HEK293T (cell line): ENCODE measurements at places on chromosomes 6 and 20.

DNA sequence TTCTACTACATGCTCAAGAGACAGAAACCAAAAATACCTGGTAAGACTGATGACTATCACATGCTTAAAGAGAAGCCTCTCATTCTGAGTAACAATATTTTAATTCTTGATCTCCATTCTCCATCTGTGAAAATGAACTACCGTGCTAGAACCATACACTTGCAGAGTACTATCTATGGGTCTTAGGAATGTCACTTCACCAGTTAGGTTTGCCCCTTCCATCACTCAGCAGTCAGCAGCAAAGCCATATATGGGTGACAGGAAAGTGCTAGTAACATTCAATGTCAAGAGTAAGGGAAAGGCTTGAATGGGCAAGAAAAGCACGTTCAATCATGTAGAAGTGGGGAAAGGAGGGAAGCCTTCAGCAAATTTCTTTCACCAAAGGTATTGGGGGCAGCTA is 2.3 kb downstream of the DNAAF9 start:
- DNase-seq: no peak

- no peak for DNase-seq
These were observed 502 bp downstream of the DXO start for GRCh38 chr6:31971279-31971992.

DNA sequence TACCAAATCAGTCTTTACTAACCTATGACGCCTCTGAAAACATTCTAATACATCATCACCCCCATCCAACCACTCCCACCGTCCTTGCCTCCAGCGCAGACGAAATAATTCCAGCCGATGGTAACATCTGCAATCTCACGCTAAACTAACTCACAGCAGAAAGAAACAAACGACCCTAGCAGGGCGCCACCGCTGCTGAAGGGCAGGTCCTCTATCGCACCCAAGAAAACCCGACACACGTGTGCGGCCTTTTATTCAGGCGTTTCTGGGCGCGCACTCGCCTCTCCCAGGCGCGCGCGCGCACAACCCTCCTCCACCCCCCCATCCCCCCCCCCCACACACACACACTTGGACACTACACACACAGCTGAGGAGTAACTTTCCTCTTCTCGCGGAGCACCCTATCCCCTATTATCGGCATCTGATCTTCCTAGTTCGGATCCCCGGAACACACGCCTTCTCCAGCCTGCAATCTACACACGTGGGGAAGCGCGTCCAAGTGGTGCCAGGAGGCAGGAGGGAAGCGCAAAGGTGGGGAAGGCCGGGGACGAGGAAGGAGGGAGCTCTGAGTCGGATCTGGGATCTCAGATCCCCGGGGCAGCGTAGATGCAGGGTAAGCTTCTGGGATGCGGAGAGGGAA is 1.4 kb downstream of the GFOD1 start:
- DNase-seq: peak; percentile 55

- DNase-seq: no peak
These were observed 568.5 kb upstream of the ID4 start for GRCh38 chr6:19268718-19269117.

DNA sequence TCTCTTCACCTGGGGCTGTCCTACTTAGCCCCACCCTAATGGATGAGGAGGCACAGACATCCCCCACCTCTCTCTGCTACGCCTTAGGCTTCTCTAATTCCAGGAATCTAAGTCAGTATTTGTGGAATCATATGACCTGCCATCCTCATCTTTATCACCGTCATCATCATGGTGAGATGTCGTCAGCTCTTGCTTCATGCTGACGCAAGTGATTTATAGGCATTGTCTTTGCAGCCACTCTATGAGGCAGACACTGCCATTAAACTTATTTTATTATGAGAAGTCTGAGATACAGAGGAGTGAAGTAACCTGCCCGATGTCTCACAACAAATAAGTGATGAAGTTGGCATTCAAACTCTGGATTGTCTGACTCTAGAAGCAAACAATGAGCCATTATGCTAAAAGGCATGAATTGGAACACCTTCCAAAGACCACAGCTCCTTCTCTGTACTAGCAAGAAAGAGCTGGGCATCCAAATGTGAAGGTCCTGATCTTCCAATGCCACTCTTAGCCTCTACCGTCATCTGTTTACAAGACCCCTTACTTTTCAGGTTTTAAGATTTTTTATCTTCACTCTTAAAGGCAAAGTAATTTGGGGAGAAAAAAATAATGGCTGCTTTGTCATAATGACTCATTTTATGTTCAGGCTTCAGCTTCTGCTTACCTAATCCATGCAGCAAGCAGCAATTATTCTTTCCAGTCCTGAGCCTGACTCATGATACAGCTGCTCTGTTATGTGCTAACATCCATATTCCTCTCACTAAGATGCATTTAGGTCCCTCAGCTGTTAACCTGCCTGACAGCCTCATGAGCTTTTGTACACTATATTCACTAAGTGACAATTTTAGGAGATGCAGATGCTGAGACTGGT is 113.7 kb upstream of the BCLAF1 start:
- DNase-seq: peak; percentile 31

DNA sequence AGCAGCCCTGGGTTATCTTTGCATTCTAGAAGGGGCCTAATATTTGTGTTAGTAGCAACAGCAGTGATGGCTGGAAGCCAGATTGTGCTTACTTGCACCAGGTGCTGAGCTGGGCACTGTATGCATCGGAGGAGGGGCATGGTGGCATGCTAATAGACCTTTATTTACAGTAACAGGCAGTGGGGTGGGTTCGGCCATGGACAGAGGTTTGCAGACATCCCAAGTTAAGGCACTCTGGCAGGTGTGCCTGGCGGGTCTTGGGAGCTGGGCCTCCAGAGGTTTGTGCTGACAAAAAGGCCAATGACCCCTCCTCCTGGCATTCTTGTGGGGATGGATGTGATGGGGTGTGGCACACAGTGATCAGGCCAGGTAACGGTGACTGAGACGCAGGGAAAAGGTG is 39.0 kb upstream of the CD93 start:
- DNase-seq: no peak

DNA sequence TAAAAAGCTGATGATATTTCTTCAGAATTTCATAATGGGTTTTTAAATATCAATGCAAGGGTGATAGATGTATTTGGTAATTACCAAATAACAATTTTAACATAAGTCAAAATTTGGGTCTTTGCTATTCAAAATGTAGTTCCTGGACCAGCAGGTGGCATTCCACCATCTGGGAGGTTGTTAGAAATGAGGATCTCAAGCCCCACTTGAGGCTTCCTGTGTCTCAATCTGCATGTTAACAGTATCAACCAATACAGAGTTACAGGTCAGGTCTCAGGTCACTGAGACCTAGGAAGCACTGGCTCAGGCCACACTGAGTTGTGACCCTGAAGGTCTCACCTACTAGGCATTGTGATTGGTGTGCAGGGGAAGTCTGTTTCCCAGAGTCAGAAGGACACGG is 57.2 kb upstream of the MTRF1L start:
- no peak for DNase-seq

- no peak for DNase-seq
These were observed 69.6 kb upstream of the ADGRF1 start for GRCh38 chr6:47111685-47112084.

DNA sequence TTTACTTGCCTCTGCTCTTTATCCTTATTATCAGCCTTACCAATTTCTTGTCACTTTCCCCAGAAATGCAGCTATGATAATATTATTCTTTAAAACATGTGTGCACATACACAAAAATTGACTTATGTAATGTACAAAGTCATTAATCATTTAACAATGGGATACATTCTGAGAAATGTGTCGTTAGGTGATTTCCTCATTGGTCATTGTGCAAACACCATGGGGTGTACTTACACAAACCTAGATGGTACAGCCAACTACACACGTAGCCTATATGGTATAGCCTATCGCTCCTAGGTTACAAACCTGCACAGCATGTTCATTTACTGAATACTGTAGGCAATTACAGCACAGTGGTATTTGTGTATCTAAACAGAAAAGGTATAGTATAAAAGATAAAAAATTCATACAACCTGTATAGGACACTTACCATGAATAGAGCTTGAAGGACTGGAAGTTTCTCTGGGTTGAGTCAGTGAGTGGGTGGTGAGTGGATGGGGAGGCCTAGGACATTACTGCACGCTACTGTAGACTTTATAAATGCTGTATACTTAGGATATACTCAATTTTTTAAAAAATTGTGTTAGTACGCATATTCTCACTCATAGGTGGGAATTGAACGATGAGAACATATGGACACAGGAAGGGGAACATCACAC is 56.9 kb downstream of the HIVEP1 start:
- no peak for DNase-seq

DNA sequence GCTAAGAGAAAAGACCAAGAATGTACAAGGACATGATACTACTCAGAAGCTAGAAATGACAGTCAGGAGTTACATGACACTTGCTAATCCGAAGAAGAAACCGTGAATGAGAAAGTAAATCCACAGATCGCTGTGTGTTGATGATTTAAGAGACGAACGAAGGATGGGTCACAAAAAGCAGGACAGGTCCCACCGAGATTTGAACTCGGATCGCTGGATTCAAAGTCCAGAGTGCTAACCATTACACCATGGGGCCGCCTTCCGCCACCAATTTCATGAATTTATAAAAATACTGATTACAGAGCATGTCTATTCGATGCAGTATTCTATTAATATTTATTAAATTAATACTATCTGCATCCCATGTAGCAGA is 54.0 kb upstream of the BTN3A2 start:
- no peak for DNase-seq

DNA sequence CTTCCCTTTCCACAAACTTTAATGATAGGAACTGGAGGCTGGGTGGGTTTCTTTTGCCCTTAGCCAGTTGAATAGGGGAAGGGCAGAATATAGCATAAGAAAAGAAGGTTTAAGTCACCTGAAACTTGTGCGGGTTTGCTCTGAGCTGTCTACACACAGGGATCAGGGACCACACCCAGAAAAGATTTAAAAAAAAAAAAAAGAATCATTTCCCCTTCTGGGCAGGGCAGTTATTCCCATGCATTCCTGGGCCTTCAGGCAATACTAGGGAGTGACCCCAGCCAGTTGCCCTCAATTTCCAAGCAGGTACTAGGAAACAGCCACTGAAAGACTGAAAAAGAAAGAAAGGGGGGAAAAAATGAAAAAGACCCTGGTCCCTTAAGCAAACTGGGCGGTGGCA is 39.6 kb upstream of the HDAC2 start:
- DNase-seq: no peak

DNA sequence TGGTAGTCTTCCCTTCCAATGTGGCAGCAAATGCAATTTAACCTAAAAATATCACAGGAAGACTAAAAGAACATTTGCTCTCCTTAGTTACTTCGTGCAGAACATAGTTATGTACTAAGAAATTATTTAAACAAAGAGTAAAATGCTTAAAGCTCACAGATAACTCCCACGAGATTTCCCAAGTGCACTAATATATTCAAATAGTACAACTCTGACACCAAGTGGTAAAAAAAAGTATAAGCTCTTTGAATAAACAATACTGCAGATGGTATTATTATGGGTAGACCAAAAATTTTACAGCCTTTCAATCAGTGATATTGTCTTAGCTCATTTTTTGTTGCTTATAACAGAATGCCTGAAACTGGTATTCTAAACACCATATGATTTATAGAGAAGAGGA is 52.8 kb upstream of the FILIP1 start:
- no peak for DNase-seq

DNA sequence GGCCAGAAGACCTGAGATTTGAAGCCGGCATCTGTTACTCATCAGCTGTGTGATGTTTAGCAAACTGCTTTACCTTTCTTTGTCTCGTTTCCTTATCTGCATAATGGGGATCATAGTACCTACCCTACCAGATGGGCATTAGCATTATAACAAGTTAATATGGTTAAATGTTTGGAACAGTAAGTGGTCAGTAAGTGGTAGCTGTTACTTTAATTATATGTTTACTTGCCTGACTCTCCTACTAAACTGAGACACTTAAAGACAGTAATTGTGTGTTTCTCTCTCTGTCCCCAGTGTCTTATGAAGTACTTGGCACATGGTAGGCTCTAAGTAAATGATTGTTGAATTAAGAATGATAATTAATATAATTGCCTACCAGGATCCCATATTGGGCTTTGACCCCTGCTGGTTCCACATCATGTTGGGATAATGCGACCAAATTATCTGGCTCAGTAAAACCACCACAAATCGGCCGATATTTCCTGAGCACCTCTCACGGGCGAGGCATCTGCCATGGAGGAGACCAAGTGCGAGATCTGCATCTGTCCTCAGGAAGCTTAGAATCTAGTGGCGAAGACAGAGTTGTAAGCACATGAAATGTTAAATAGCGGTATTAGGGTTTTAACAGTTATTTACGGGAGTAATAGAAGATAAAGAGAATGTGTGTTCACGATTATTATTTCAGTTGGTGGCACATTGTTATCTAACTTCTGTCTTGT is 31.4 kb downstream of the PTK7 start:
- DNase-seq: no peak

DNA sequence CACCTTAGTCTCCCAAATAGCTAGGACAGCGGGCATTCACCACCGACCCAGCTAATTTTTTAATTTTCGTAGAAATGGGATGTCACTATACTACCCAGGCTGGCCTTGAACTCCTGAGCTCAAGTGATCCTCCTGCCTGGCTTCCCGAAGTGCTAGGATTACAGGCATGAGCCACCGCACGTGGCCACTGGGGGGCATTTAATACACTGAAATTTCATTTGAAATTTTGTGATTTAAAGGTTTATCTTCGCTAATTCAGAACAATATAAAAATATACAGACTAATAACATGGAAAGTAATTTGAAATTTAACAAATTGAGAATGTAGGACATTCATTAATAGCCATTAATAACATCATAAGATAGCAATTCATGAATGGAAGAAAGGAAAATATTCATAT is 20.5 kb upstream of the TBC1D32 start:
- DNase-seq: no peak

GRCh38 chr6:8194490-8194889 is 92.1 kb upstream of the EEF1E1 start:
- DNase-seq: no peak

- no peak for DNase-seq
These were observed 33.3 kb upstream of the SLC22A16 start for GRCh38 chr6:110509617-110510241.

DNA sequence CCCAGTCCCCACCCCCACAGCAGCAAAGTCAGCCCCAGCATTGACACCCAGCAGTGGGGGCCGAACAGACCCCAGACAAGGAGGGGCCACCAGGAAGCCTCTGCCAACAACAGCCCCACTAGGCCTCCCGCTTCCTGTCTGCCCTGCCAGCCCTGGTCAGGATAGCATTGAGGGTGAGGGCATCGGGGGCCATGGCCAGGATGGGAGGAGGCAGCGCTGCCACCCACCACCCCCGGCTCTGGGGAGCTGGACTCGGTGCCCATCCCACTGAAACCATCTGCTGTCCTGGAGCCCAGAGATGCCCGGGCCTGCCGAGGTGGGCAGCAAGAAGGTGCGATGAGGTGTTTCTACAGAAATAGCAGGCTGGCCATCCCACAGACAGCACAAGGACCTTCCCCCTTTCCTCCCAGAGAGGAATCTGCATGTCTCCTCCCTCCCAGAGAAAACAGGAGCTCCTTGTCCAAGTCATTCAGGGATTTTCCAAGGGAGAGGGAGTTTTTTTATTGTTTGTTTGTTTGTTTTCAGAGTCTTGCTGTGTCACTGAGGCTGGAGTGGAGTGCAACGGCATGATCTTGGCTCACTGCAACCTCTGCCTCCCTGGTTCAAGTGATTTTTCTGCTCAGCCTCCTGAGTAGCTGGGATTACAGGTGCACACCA is 62.1 kb upstream of the BHLHE23 start:
- no peak for DNase-seq
